Renal cortical epithelial cell (primary cell): ENCODE measurements at places on chromosomes 11 and 22. TPM values are rescaled to one million over a fixed set of nuclear protein-coding genes. Genes with fewer than 3 reads are reported as not detected.

The KCNJ11 gene
- total RNA-seq = 0.25 and 0.35 TPM in 2 replicates

The ENTHD1 gene
- not detected in 2 replicates for total RNA-seq

GRCh38 chr11:61162092-61162941 is 1.1 kb upstream of the VPS37C start:
- DNase-seq = peak; percentile 90

DNA sequence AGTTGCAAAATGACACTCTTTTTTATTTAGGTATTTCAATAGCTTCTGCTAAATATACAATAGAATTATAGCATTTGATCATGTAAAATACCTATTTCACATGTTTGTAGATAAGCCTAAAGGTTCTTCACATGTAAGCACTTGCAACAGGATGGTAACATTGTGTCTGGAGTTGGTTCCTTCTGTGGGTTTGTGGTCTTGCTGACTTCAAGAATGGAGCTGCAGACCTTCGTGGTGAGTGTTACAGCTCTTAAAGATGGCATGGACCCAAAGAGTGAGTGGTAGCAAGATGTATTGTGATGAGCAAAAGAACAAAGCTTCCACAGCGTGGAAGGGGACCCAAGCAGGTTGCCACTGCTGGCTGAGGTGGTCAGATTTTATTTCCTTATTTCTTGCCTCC is 246.4 kb upstream of the PDGFD start:
- DNase-seq = peak; percentile 59

The F2 gene
- total RNA-seq = 1.1 TPM in 1 of 2 replicates, not detected in the other

DNA sequence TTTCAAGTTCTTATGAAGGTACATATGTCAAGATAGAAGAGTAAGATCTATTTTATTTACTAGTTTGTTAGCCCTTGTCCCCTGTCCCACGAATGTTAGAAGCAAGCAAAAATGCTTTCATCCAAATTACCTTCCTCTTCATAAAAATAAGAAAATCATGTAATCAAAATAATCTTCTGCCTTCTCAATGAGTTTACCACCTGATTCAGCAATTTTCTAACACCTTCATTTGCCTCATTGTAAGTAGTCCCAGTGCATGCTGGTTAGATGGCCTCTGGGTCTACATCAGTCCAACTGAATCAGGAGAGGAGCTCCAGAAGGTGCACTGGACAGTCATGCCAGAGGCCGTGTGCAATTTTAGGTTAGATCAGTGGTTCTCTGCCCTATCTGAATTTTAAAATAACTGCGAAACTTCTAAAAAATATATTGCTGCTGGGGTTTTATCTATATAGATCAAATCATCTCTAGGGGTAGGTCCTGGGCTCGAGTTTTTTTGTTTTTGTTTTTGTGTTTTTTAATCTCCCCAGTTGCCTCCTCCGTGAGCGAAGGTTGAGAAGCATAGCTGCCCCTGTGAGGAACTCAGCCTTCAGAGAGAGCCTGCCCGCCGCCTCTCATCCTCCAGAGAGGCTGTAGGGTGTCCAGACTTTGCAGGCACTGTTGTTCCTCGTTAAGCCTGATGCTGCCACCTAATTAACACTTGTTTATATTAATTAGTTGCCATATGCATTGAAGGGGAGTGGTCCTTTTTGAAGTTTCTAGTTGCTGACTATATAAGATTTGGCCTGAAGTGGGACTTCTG is 32.2 kb downstream of the C22orf31 start:
- no peak for DNase-seq

- DNase-seq = no peak
Measured at GRCh38 chr11:108939135-108939534, 274.3 kb downstream of the DDX10 start.

The OR5D16 gene
- total RNA-seq = not detected in 2 replicates

DNA sequence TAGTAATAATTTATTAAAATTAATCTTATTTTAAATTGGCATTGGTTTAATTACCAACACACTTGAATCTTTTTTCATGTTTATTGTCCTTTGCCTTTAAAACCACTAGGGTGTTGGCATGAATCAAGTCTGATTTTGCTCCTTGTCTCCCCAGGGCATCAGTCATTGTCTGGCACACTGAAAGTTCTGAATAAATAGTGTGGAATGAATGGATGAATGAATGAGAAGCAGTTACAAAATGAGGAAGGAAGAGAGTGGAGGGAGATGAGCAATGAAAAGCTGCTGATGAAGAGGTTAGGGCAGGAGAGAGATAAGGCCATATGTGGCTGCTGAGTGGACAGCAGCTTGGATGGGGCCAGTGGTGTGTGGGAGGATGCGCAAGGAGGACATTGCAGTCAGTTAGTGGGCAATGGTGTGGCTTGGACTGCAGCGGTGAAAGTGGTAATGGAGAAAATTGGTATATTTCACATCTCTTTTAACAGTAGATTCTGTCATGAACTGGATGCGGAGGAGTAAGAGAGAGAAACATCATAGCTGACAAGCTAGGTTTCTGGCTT is 132.0 kb downstream of the SPON1 start:
- DNase-seq = no peak

The C11orf52 gene
- 9.2 and 15.3 TPM in 2 replicates for total RNA-seq

The UPK3A gene
- not detected in 2 replicates for total RNA-seq

DNA sequence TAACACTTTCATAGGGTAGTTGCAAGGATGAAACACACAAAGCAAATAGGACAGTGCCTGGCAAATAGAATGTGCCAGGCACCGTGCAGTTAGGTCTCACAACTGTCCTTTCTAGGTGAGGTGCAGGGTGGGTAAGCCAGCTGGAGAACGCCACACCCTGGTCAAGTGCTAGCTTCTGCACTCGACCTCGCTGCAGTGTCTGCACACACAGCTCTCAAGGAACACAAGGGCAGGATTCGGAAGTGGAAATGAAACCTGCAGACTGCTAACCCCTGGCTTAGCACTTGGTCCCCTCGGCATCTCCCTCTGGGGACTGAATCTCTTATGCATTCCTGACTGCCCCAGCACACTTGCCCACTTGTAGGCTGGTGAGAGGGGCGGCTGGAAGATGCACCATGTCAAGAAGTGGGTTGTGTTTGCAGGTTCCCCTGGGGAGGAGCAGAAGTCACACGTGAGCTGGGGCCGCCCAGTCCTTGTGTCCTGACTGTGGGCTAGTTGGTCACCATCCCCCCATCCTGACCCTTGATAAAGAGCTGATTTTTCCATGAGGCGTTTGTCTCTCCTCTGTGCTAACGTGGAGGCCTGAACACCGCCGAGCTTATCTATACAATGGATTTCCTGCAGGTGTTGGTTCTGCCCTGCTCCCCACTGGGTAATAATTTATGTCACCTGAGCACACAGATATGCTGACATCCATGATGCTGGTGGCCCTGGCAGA is 89.0 kb downstream of the MICAL2 start:
- DNase-seq = no peak
